ENCODE measurements at places on chromosomes 12 and 14.

DNA sequence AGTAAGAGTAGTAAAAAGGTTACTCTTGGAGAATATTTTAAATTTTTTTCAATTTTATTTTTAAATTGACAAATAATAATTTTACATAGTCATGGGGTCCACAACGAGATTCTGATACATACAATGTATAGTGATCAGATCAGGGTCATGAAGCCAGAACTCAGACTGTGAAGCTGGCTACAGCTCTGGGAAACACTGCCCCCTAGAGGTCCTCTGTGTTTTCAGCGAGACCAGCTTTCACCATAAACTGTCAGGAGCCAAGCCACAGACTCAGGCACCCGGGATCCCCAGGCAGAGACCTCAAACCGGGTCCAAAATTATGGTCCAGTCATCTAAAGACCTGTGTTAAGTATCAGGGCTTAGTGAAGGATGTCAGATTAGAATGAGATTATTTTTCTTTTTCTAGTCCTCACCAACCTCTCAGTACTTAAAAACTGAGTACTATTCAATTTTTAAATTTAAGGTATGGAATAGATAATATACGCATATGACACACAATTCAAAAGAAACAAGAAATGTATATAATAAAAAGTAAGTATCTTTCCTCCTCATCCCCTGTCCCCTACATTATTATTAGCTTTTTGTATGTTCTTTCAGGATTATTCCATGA lies 397.1 kb downstream of the MDGA2 start:
- DNase-seq: peak; percentile 23

GRCh38 chr12:123659996-123660727 lies 10.8 kb upstream of the TCTN2 start:
- DNase-seq: no peak

- DNase-seq: no peak
These were observed 26.8 kb downstream of the RFLNA start for GRCh38 chr12:124321556-124322270.

GRCh38 chr14:81324011-81324410 lies 76.1 kb downstream of the STON2 start:
- DNase-seq: no peak

- DNase-seq: no peak
These were observed 20.9 kb downstream of the SRGAP1 start for GRCh38 chr12:63865448-63865847.

DNA sequence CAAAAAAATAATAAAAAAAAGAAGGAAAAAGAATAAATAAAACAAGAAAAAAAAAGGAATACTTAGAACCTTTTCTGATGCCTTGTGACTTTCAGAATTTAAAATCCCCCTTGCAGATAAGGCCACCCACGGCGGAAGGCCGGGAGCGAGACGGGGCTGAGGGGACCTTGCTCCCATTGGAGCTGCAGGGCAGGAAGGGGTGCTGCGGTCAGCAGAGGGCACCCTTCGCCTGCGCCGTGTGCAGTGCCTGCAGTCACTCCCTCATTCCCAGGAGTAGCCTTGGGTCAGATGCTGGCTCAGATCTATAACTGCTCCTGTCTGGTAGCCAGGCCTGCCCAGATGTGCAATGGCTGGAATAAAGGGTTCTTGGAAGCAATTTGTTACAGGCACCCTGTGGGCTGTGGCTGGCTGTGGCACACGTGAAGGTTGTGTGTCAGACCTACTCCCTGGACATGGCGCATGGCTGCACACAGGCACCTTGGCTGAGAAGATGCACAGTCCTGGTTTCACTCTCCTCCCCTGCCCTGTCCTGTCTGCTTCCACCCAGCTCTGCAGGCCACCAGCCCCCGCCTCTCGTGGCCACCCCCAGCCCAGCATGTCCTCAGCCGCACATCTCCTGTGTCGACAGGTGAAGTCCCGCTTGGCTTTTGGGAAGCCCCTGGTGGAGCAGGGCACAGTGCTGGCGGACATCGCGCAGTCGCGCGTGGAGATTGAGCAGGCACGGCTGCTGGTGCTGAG lies 13.4 kb upstream of the ALDH2 start:
- DNase-seq: no peak

DNA sequence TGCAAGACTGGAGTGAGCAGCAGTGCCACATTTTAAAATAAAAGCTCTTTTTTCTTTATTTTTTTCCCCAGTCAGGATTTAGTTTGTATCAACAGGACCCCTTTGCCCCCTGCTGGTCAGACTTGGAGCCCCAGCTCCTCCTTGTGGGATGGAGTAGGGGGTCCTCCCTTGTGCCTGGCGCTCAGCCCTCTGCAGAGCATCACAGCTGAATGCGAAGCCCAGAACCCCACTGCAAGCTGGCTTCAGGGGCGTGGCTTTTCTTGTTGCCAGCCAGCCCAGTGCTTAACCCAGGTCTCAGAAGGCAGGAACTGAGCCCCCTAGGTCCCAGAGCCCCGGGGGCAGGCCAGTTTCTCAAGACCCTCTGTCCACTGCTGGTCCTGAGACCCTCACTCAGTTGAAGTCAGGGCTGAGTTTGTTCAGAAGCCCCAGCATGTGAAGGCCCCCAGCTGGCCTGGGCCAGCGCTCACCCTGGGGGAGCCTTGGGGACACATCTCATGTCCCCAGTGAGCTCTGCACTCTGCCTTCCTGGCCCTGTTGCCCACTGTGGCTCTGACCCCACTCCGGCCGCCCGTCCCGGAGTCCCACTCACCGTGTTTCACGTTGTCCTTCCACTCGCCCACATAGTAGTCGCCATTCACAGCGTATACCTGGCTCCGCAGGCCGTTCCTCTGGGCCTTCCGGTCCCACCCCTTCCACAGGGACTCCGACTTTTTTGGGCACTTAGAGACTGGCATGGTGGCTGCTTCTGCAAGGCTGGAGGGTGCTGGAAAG lies 519 bp downstream of the MORN3 start:
- no peak for DNase-seq

DNA sequence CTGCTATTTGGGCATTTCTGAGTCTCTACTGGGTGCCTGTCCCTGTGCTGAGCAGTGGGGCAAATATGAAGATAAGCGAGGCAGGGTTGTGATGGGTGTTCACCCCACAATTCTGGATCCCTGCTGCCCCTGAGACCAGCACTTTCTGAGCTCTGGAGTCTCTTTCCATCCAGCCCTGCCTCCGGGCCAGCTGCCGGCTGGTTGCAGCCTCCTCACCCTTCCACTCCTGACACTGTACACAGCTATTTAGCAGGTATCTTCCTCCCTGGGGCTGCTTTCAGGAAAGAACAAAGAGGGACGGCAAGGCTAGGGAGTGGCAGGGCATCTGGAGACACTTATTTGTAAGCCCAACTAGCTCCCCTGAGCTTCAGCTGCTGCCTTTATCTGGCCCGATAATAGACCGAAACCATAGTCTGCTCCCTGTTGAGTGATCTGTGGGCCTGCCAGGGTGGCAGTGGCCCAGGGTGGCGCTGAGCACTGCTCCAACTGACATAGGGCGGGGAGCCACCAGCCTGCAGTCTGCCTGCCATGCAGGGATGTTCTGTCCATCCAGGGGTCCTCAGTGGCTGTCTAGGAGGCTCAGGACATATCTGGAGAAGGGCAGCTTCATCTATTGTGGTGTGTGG lies 7.6 kb upstream of the KRT80 start:
- no peak for DNase-seq

- DNase-seq: peak; percentile 54
These were observed 2.4 kb downstream of the DHH start for GRCh38 chr12:49092086-49092815.

GRCh38 chr12:41061192-41061591 lies 126.9 kb upstream of the PDZRN4 start:
- DNase-seq: no peak

DNA sequence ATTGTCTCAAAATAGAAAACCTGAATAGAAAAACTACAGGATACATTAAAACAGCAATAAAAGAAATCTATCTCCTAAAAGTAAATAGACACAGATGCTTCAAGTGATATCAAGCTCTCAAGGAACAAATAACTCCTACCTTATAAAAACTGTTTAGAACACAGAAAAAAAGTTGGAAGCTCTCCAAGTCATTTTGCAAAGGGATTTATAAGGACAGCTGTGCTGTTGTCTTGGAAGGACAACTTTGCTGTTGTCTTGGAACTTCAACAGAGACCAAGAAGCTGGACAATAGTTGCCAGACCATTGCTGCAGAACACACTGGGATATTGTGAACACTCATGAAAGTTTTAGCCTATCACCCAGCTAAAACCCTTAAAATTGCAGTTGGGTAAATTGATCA lies 780.7 kb downstream of the FLRT2 start:
- DNase-seq: no peak

DNA sequence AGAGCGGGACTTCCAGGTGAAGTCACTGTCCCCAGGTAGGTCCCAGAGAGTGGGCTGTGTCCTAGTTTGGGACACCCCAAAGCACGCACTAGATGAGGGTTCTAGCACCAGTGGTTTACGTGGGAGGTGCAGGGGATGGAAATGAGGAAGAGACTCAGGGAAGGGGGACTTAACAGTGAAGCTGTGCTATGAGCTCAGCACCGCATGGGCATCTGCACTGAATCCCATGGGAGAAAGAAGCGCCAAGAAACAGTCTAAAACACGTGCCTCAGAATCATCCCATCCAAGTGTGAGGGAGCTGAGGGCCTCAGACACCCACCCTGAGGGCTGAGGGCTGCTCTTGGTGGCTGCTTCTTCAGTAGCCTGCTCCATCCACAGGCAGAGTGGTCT lies 71.5 kb upstream of the ZFP36L1 start:
- no peak for DNase-seq

- no peak for DNase-seq
These were observed 2.5 kb downstream of the TEAD4 start for GRCh38 chr12:2961705-2962104.

DNA sequence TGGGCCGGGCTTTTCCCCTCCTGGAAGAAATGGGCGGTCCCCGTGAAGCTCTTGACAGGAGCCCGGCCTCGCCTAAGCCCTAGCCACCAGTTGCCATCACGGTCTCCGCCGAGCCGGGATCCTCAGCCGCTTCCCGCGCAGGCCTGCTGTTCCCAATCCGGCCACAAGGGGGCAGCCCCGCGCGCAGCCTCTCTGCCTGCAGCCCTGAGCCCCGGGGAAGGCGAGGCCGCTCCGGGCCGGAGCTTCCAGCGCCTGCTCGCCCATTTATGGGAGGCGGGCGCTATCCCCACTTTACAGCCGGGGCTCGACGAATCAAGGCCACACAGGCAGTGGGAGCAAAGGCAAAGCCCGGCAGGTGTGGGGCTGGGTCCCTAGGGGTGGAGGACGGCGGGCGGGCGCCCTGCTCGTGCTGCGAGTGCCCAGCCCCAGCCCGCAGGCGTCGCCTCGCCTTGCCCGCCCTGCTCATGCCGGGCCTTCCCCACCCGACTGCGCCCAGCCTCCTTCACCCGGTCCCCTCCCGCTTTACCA lies 61.5 kb downstream of the LGMN start:
- DNase-seq: peak; percentile 74

DNA sequence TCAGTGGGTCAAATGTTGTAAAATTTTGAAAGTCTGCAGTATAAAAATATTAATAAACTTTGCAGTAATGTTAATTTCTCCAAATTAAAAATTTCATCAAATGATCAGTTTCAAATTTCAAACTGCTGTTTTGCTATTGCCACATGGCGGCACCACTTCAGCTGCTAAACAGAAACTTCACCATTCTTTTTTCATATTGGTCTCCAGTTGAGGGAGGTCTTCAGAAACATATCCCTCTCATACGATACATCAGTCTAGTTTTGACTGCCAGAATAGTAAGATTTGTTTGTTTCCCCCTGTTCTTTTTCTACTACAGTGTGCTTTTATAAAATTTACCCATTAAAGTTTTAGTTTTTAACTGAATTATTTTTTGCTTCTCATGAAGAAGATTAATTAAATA lies 4.2 kb upstream of the TRHDE start:
- DNase-seq: no peak

DNA sequence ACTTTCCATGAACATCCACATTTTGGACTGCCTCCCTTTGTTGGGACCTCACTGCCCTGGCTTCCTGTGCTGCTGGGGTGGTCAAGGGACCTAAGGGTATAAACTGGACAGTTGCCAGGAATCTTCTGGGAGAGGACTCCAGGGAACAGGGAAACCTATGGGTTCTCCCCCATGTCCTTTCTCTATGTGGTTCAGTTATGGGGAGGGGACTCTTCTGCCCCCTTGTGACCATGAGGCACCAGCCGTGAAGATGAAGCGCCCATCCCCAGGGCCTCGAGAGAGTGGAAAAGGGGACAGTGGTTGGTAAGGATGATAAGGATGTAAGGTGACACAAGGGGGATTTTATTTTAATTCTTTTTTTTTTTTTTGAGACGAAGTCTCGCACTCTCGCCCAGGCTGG lies 177.0 kb upstream of the TMEM132C start:
- DNase-seq: no peak
